GM23338 (cell line): ENCODE measurements at places on chromosomes 13 and 19.

- no peaks in the 10 kb centered on the region for H3K36me3 ChIP-seq
- H3K27ac ChIP-seq: no peak overlapping the region
- no peak for DNase-seq
Observed at GRCh38 chr13:100063906-100064305, 25.0 kb upstream of the PCCA start.

GRCh38 chr19:35155441-35155840, 906 bp downstream of the FXYD5 start:
- H3K27ac ChIP-seq: no peak overlapping the region
- H3K27me3 ChIP-seq: no peaks in the 10 kb centered on the region
- peak overlapping the region; percentile 90 for H3K4me3 ChIP-seq
- H3K36me3 ChIP-seq: peaks cover 26% of the 10 kb centered on the region
- peaks cover 26% of the 10 kb centered on the region for H3K4me1 ChIP-seq

DNA sequence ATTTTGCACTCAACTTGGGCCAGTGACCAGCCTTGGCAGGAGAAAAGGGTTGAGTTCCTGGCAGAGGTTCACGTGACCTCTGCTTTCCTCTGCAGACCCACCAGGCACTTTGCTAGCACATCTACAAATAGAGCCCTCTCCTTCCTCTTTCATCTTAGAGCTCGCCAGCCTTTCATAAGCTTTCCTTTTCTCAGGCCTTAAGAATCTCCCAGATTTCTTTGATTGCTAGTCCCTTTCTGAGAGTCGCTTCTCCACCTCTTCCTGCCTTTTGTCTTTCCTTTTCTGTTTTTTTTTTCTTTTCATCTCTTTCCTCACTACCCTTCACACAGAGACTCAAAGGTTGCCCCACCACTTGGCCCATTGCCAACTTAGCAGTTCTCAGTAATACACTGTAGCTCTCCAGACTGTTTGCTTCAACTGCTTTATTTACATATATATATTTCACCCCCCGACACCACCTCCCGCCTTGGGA, 375.7 kb upstream of the SPRY2 start:
- no peaks in the 10 kb centered on the region for H3K27me3 ChIP-seq
- H3K36me3 ChIP-seq: no peaks in the 10 kb centered on the region
- no peak overlapping the region for H3K27ac ChIP-seq
- H3K4me1 ChIP-seq: peaks cover 18% of the 10 kb centered on the region
- DNase-seq: peak; percentile 64

DNA sequence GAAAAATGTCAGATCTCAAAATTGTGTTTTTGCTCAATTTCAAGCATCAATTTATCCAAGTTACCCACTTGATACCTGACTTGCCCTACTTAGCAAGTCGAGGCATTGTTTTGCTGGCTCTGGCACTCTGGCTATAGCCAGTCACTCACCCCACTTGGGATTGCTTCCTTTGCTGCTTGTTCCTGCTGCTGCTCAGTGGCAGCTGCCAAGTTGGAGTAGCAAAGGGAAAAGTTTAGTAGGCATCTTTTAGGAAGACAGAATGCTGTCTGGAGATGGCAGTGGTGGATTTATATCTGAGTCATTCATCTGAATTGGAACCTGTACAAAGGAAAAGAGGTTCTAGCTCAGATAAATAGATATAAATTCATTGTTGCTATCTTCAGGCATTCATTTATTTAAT, 41.2 kb downstream of the PCCA start:
- DNase-seq: peak; percentile 41
- H3K27ac ChIP-seq: peak overlapping the region; percentile 75
- peaks cover 28% of the 10 kb centered on the region for H3K4me1 ChIP-seq
- no peak overlapping the region for H3K4me3 ChIP-seq

GRCh38 chr13:34035676-34036325, 217.9 kb downstream of the RFC3 start:
- no peak overlapping the region for H3K4me3 ChIP-seq
- no peaks in the 10 kb centered on the region for H3K4me1 ChIP-seq
- no peak for DNase-seq
- H3K27ac ChIP-seq: no peak overlapping the region
- H3K27me3 ChIP-seq: no peaks in the 10 kb centered on the region
- no peaks in the 10 kb centered on the region for H3K36me3 ChIP-seq

DNA sequence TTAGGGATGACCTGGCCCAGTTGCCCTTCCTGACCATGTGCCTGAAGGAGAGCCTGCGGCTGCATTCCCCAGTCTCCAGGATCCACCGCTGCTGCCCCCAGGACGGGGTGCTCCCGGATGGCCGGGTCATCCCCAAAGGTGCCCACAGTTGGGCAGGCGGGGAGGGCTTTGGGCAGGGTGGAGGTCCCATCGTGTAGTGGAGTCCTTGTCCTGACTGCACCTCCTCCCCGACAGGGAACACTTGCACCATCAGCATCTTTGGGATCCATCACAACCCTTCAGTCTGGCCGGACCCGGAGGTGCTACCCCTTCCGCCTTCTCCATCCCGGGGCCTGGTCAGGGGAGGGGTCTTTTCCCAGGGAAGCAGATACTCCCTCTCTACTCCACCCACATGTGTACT, 31.7 kb upstream of the CYP4F8 start:
- no peak overlapping the region for H3K4me3 ChIP-seq
- H3K4me1 ChIP-seq: no peaks in the 10 kb centered on the region
- H3K27me3 ChIP-seq: no peaks in the 10 kb centered on the region

- H3K4me3 ChIP-seq: no peak overlapping the region
- no peaks in the 10 kb centered on the region for H3K27me3 ChIP-seq
- H3K4me1 ChIP-seq: peaks cover 20% of the 10 kb centered on the region
- DNase-seq: no peak
- H3K27ac ChIP-seq: no peak overlapping the region
- H3K36me3 ChIP-seq: no peaks in the 10 kb centered on the region
Observed at GRCh38 chr13:106467427-106468122, 67.9 kb downstream of the EFNB2 start.

DNA sequence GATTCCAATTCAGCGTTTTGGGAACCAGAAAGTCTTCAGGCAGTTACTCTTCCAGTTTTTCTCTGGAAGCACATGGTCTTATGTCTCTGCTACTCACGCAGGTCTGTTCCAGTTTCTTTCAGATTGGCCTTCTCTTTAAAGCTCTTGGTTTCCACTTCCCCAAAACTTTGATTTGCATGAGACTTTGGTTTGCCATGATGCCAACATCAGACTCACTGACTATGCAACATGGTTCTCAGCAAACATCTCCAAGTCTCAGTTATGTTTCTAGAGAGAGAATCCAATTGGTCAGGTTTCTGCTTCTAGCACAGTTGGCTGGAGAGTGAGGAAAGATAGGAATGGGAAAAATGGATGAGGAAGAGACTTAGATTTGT, 3.1 kb downstream of the AKAP11 start:
- H3K4me1 ChIP-seq: peaks cover 38% of the 10 kb centered on the region
- no peaks in the 10 kb centered on the region for H3K36me3 ChIP-seq
- H3K27me3 ChIP-seq: no peaks in the 10 kb centered on the region
- H3K27ac ChIP-seq: no peak overlapping the region

DNA sequence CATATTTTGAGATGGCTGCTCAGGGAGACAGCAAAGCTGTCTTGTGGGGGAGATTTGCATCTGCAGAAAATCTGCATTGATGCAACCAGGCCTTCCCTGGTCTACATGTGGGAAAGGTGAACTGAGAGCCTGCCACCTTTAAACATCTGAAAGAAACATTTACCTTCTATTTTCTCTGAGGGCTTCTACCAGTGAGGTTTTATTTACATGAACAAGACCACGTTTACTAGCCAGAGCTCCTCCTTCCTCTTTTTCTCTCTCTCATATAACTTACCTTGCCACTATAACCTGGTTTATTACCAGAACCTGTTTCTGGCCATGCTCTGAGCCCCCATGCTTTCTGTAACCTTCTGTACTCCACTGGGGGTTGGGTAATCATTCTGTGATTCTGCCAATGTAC, 14.4 kb upstream of the RUBCNL start:
- DNase-seq: no peak
- H3K4me1 ChIP-seq: no peaks in the 10 kb centered on the region
- H3K36me3 ChIP-seq: no peaks in the 10 kb centered on the region

DNA sequence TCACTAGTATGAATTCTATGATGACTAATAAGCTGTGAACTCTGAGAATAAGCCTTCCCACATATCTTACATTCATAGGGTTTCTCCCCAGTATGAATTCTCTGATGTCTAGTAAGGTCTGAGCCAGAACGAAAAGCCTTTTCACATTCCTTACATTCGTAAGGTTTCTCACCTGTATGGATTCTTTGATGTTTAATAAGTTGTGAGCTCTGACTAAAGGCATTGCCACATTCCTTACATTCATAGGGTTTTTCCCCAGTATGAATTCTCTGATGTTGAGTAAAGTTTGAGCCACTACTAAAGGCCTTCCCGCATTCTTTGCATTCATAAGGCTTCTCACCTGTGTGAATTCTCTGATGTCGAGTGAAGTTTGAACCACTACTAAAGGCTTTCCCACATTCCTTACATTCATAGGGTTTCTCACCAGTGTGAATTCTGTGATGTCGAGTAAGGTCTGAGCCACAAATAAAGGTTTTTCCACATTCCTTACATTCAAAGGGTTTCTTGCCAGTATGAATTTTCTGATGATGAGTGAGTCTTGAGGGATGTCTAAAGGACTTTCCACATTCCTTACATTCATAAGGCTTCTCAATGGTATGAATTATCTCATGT, 30.7 kb upstream of the ZFP82 start:
- no peaks in the 10 kb centered on the region for H3K27me3 ChIP-seq
- H3K4me3 ChIP-seq: no peak overlapping the region
- peaks cover 36% of the 10 kb centered on the region for H3K36me3 ChIP-seq

GRCh38 chr13:27955014-27955591, 14.0 kb downstream of the CDX2 start:
- no peak for DNase-seq
- no peaks in the 10 kb centered on the region for H3K36me3 ChIP-seq
- no peak overlapping the region for H3K4me3 ChIP-seq

DNA sequence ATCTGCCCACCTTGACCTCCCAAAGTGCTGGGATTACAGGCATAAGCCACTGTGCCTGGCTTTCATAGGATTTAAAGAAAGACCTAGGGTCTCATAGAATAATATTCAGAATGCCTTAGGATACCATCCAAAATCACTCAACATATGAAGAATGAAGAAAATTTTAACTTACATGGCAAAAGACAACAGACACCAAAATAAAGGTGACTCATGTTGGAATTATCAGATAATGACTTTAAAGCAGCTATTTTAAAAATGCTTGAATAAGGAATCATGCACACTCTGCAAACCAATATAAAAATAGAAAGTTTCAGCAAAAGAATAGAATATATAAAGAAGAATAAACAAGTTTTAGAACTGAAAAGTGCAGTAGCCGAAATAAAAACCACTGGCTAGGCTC, 29.3 kb downstream of the ZNF566 start:
- no peak for DNase-seq
- H3K27me3 ChIP-seq: no peaks in the 10 kb centered on the region
- no peaks in the 10 kb centered on the region for H3K4me1 ChIP-seq
- H3K36me3 ChIP-seq: peaks cover 15% of the 10 kb centered on the region
- no peak overlapping the region for H3K4me3 ChIP-seq

- no peaks in the 10 kb centered on the region for H3K27me3 ChIP-seq
- H3K4me3 ChIP-seq: no peak overlapping the region
- no peaks in the 10 kb centered on the region; the same call in 1 of the 2 replicates for H3K4me1 ChIP-seq
- H3K36me3 ChIP-seq: peaks cover 3% of the 10 kb centered on the region; the same call in 1 of the 2 replicates
- DNase-seq: peak; percentile 42
- H3K27ac ChIP-seq: no peak overlapping the region
Observed at GRCh38 chr13:26628706-26629105, 71.2 kb downstream of the WASF3 start.

GRCh38 chr13:97932036-97932435, 21.4 kb upstream of the IPO5 start:
- H3K4me1 ChIP-seq: peaks cover 4% of the 10 kb centered on the region
- no peak overlapping the region for H3K27ac ChIP-seq
- H3K4me3 ChIP-seq: no peak overlapping the region
- no peak for DNase-seq
- no peaks in the 10 kb centered on the region for H3K27me3 ChIP-seq
- H3K36me3 ChIP-seq: no peaks in the 10 kb centered on the region

DNA sequence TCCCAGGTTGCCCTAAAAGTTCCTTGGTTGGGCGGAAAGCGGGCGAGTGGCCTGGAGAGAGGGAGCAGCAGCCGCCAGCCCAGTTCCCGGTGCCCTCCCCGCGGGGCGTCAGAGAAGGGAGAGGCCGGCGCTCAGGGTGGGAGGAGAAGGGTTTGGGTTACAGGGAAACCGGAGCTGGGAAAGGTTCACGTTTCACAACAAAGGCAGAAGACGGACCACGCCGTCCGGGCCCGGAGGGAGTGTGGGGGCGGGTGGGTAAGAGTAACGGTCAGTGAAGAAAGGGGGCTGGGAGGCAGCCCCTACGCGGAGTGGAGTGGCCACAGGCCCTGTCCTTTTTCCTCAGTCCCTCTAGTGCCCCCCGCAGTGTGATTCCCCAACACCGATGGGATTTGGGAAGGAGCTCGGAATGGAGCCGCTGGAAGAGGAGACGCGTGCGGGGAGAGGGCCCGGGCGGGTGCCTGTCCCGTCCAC, 1.6 kb downstream of the SIX5 start:
- peak; percentile 79 for DNase-seq
- peaks cover 40% of the 10 kb centered on the region for H3K4me1 ChIP-seq
- H3K27me3 ChIP-seq: no peaks in the 10 kb centered on the region
- no peak overlapping the region for H3K27ac ChIP-seq

DNA sequence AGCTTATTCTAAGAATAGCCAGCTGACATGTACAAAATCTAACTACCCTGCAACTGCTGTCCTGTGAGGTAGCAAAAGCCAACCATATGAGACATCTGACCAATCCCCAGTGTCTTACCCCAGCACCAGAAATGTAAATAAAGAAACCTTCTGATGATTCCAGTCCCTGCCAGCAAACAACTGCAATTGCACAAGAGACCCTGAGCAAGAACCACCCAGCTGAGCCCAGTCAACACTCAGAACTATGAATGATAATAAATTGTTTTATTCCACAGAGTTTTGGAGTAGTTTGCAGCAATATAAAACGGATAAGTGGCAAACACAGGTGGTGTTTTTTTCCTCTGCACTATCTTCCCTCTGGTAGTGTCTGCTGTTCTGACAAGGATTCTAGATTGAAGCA, 94.9 kb downstream of the ERCC5 start:
- H3K27ac ChIP-seq: no peak overlapping the region
- H3K4me1 ChIP-seq: 0 out of 2 replicates have a peak, but pooled peaks cover 4% of the 10 kb centered on the region
- no peak for DNase-seq
- H3K4me3 ChIP-seq: no peak overlapping the region

- peak; percentile 91 for DNase-seq
- H3K4me3 ChIP-seq: peak overlapping the region; percentile 62
- no peaks in the 10 kb centered on the region for H3K36me3 ChIP-seq
- H3K27ac ChIP-seq: peak overlapping the region; percentile 71
Observed at GRCh38 chr19:51339313-51339686, 2.6 kb downstream of the VSIG10L start.

- no peak for DNase-seq
- H3K4me3 ChIP-seq: no peak overlapping the region
- peaks cover 15% of the 10 kb centered on the region for H3K4me1 ChIP-seq
- no peaks in the 10 kb centered on the region for H3K36me3 ChIP-seq
Observed at GRCh38 chr13:101511766-101512165, 59.3 kb downstream of the ITGBL1 start.
